Stimulated activated CD8-positive, alpha-beta memory T cell treated with anti-CD3 and anti-CD28 coated beads, Interleukin-7, amount 100 ng/mL, for 4 hours (primary cell): ENCODE measurements at places on chromosomes 6 and 20.

- no peak for DNase-seq
Observed at GRCh38 chr6:168581706-168582105, 140.7 kb downstream of the SMOC2 start.

GRCh38 chr6:127367023-127367375 lies 23.6 kb upstream of the ECHDC1 start:
- DNase-seq, result no peak

GRCh38 chr20:19048995-19049501 lies 163.4 kb upstream of the SLC24A3 start:
- DNase-seq, result no peak

- no peak for DNase-seq
Observed at GRCh38 chr6:119461187-119461586, 111.6 kb upstream of the MAN1A1 start.

GRCh38 chr20:20697325-20697845 lies 15.1 kb downstream of the RALGAPA2 start:
- no peak for DNase-seq

DNA sequence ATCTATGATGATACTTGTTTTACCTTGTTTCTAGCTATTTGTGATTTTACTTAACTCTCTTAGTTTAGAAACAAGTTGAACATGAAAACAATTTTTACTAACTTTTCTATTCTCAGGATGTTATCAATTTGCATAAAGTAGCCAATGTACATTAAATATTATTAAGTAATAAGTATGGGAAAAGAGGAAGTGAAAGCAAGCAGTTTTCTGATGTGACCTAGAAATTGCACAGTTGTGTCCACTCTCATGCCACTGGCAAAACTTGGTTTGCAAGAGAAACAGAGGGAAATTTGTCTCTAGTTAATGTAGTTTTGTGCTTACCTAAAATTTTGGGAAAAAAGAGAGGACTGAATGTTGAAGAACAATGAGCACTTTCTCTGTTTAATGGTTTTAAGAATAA lies 19.2 kb upstream of the TSPYL1 start:
- DNase-seq, result no peak

GRCh38 chr6:136886091-136886490 lies 36.0 kb upstream of the SLC35D3 start:
- no peak for DNase-seq

GRCh38 chr20:61252601-61253263 lies 671 bp downstream of the CDH4 start:
- no peak for DNase-seq

GRCh38 chr20:2088891-2089290 lies 12.7 kb upstream of the STK35 start:
- no peak for DNase-seq

GRCh38 chr6:46452312-46452917 lies 38.8 kb downstream of the RCAN2 start:
- DNase-seq, result no peak

DNA sequence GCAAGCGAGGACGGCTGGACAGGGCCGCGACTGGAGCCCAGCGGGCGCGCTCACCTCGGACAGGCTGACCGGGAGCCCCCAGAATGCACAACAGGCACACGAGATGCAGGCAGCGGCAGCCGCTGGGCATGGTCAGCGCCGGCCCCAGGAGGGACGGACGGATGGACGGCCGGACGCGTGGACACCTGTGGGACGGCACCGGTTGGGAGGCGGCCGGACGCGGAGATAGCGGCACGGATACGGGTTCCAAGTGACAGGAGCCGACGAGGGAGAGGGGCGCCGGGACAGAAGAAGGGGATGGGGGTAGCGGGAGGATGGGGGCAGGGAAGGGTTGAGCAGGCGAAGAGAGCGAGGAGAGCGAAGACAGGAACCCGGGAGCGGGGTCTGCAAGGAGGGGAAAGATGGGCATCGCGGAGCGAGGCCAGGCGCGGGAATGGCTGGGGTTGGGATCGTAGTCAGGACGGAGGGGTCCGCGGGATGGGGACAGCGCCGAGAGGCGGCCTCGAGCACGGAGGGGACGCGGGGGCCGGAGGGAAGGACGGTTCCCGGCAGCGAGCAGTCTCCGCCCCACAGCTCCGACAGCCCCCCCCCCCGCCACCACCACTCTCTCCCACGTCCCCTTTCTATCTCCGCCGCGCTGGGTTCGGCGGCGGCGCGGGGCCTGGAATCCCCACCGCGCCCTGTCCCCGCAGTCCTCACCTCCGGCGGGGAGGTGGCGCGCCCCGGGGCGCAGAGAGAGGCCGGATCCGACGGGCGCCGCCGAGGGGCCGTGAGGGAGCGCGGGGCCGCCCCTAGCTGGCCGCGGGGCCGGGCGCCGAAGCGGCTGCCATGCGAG lies 435 bp downstream of the DLK2 start:
- no peak for DNase-seq

- DNase-seq, result no peak
Observed at GRCh38 chr6:75526502-75527127, 33.0 kb upstream of the FILIP1 start.

DNA sequence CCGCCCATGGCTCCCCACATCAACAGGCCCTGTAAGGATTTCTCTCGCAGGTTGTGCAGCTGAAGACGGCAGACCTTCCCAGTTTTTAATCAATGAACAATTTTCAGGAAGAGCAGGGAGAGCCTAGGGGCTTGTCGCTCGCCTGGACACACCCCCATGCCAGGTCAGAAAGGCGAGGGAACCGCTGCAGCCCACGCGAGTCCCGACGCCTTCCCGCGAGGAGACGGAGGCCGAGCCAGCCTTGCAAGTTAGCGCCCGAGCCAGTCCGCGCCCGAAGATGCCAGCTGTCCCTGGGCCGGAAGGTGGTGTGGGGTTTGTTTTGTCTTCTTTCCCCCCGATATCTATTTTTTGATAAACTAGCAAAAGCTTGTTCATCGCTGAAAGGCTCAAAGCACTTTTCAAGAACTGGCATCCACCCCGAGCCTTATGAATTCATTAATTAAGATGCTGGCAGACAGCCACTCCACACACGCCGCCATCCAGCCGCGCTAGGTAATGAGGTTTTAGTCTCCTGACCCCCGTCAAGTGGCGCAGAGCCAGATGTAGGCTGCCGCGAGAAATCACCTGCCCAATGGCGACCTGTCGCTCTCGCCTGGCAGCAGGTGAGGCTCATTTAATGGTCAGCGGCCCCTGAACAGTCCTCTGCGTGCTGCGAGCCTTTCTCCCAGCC lies 6.6 kb downstream of the CCDC167 start:
- DNase-seq, result no peak

DNA sequence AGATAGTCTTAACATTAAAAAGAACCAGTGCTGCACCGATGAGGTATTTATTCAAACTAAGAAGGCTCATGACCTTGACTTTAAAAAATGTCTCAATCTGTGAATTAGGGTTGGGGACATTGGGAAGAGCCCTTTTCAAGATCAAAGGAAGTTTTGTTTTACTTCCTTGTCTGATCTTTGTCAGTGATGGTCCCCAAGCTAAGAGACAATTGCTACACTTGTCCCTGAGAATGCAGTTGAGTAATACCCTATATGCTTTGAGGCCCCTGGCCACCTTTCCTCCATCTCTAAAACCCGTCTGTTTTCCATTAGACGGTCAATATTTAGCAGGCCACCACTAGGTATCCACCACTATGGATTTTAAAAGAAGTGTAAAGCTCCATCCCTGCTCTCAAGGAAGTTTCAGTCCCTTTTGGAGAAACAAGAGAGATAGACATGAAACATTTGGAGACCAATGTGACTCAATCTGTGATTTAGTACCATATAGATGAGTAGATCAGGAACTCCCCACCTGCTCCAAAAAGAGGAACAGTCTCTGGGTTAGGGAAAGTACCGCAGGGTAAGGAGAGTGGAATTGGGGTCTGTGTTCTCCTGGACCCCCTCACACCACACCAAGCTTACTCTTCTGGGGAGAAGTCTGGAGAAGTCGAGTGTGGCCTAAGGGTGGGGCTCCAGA lies 99.1 kb upstream of the ISM1 start:
- DNase-seq, result no peak

DNA sequence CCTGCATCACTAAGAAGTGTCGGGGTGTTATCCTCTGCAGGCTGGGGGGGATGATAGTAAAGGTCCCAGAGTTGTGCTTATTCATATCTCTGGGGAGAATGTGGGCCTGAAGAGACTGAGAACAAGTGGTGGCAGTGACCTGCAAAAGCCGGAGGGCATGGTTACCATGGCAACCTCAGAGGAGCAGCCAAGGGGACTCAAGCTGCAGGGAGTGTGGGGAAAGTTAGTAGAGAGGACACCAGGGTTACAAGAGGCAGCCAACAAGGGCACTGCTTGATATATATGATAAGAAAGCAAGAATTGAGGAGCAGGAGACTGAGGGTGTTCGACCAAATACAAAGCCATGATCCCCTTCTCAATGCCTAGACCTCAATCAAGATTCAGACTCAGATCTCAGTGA lies 46.1 kb downstream of the HLA-F start:
- no peak for DNase-seq

GRCh38 chr6:166596776-166597507 lies 10.5 kb upstream of the RAMACL start:
- DNase-seq, result no peak

DNA sequence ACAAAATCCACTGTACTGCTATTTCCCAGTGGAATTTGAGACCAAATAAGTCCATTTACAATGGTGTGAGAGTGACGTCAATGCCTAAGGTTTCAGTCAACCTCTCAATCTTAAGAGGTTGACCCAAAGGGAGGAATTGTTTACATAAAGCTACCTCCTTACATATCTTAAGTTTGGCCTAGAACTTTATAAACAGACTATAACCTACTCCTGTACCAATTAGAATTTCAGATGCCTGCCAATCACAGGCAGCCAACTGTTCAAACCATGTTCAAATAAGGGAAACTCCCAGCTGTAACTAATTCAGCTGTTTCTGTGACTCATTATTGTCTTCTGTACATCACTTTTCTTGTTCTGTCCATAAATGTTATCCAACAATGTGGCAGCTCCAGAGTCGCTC lies 14.5 kb downstream of the LGSN start:
- DNase-seq, result no peak

GRCh38 chr6:135030532-135031178 lies 24.0 kb downstream of the HBS1L start:
- no peak for DNase-seq

- DNase-seq, result no peak
Observed at GRCh38 chr6:47047479-47048407, 5.6 kb upstream of the ADGRF1 start.

DNA sequence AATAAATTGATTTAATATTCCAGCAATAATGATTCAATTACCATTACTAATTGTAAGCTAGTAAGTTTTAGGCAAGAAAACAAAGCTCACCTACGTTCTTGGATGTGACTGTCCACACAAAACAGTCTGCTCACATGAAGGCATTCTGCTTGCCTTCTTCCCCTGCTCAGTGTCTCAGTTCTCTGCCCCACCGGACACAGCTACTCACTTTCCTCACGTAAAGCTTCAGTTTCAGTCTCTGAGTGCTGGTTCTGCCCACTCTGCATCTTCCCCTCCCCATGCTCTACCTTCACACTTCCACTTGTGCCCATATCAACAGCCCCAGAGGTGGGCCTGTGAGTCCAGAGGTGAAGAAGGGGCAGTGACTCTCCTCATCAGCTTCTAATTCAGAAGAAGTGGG lies 73.9 kb upstream of the C6orf118 start:
- no peak for DNase-seq

DNA sequence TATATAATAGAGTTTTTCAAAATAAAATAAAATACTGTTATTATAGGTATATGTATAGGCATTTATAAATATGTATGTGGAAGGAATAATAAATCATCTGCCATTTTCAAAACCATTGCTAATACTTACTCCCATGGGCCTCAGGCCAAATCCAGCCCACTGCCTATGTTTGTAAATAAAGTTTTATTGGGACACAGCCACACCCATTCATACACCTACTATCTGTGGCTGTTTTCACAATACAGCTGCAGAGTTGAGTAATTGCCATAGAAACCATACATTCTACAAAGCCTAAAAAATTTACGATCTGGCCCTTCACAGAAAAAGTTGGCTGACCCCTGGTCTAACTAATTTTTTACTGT lies 9.5 kb downstream of the ALDH5A1 start:
- no peak for DNase-seq

- DNase-seq, result no peak
Observed at GRCh38 chr6:70508953-70509352, 57.8 kb upstream of the SDHAF4 start.

- DNase-seq, result no peak
Observed at GRCh38 chr6:24529985-24530384, 35.2 kb downstream of the ALDH5A1 start.

- DNase-seq, result no peak
Observed at GRCh38 chr20:7843613-7844012, 96.6 kb downstream of the HAO1 start.

GRCh38 chr20:8997701-8998117 lies 71.2 kb upstream of the PLCB4 start:
- no peak for DNase-seq

GRCh38 chr6:167787896-167788562 lies 38.7 kb upstream of the AFDN start:
- DNase-seq, result no peak

DNA sequence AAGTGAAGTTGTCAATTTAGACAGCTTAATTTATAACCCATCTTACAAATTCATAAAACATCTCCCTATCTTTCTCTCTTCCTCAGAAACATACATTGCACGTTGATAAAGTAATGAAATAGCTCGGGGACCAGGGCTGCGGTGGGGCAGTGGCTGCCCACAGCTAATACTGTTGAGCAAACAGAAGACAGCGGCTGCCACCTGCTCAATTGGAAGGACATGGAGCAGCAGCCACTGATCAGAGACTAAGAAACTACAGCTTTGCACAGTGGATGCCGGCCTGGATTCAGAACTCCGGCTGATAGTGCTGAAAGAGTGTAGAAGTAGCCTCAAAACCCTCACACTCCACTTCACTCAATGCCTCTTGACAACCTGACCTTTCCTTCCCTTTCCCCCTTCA lies 157.9 kb upstream of the PDE10A start:
- DNase-seq, result no peak

GRCh38 chr20:36819659-36820058 lies 46.1 kb upstream of the DSN1 start:
- no peak for DNase-seq

- no peak for DNase-seq
Observed at GRCh38 chr6:47700053-47700452, 1.7 kb downstream of the ADGRF4 start.

GRCh38 chr6:30172681-30173080 lies 9.3 kb downstream of the TRIM15 start:
- no peak for DNase-seq

DNA sequence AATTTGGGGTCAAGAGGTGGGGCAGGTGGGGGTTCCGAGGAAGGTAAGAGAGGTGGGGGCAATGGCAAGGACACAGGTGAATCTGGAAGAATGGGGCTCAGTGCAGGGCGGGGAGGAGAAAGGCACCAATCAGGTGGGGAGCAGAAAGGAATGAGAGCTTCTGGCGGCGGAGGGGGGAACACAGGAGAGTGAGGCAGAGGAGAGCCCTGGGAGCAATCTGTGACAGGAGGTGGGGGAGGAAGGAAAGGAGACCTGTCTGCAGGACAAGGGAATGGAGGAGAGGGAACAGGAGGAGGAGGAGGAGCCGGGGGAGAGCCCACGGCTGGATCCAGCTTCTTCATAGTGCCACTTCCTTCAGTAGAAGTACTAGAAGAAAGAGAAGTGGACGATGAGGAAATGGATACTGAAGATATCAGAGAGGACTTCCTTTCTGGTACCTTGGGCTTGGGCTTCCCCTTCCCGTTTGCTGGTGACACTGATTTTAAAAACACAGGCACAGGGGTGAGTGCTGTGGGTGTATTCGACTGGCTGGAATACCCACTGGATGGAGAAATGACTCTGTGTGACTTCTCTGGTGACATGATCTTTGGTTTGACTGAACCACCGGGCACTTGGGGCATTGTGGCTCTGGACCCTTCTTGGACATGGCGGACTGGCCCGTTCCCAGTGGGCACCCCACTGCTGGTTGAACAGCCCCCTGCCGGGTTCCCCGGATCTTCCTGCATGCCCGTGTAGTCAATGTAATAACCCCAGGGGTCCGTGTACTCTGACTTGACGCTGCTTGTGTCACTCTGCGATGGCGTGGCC lies 27.4 kb downstream of the HEBP2 start:
- DNase-seq, result no peak
